RPMI7951 (cell line): ENCODE measurements at places on chromosomes 7 and 10.

DNA sequence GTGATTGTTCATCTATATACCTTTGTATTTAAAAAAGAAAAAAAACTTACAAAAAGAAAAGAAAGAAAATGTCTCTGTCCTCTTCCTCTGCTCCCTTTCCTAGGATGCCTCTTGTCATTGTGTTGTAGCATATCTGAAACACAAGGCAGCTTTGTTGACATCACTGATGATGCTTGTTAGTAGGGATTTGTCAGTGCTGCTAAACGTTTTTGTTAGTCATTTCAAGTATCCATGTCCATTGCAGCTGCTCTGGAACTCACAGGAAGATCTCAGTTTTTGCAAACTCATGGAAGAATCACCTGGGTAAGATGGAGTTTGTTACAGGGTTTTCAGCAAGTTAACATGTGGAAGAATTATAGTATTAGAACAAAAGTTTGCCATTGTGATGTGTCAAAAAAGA is 123.6 kb downstream of the CCSER2 start:
- peak; percentile 5 for DNase-seq

DNA sequence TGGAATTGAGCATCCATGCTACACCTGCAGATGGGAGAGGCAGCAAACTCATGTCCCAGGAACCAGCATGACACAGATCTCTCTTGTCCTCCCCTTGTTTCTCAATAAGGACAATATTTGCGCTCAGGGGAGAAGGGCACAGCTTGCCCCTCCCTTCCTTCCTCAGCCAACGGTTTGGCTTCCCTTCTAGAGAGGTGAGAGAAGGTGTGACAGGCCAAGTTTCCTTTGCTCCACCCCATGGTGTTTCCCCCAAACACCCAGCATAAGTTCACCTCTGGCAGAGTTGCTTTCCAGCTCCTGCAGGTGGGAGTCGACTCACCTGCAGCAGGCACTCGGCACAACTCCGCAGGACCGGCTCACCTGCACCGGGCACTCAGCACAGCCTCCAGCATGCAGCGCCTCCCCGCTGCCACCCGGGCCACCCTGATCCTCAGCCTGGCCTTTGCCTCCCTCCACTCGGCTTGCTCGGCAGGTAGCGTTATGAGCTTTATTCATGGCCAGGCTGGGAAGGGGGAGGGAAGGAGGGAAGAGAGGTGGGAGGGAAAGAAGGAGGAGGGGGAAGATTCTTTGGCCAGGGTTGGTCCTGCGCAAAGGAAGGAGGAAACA is at the start of the genes ATP6V0A4 and TMEM213:
Gene ATP6V0A4 (minus strand): TSS at position 482 of the 606 bp plus-strand sequence. CDS start 26,949 bp downstream, outside the sequence.
Gene TMEM213 (plus strand): TSS at position 280 of the 606 bp plus-strand sequence. CDS start 111 bp downstream, at position 391.
- DNase-seq, result no peak

- no peak for DNase-seq
Observed at GRCh38 chr10:102420181-102420713, 389 bp upstream of the FBXL15 start.

- peak; percentile 79 for DNase-seq
Observed at GRCh38 chr7:26664735-26665416, 199.5 kb downstream of the SKAP2 start.

- DNase-seq, result no peak
Observed at GRCh38 chr7:20998309-20998708, 211.6 kb upstream of the SP8 start.

GRCh38 chr10:100333661-100334440 is 3.8 kb upstream of the PKD2L1 start:
- no peak for DNase-seq

DNA sequence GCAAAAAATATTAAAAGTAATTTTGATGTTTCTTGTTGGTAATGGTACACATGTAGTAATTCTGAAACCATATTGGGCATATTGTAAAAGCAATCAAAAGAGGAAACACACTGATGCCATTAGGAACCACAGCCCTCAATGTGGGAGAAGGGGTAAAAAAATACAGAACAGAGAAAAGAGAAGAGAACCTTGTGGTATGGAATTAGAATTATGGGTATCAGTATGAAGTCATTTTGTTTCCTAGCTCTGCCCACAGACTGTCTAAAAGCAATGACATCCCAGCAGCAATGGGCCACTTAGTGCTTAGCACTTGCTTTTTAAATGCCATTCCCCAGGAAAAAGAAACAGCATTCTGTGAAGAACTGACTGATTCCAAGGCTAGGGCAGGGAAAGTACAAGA is 61.5 kb downstream of the CPVL start:
- DNase-seq, result no peak

GRCh38 chr10:124240839-124241291 is 147.5 kb upstream of the CHST15 start:
- DNase-seq, result no peak

DNA sequence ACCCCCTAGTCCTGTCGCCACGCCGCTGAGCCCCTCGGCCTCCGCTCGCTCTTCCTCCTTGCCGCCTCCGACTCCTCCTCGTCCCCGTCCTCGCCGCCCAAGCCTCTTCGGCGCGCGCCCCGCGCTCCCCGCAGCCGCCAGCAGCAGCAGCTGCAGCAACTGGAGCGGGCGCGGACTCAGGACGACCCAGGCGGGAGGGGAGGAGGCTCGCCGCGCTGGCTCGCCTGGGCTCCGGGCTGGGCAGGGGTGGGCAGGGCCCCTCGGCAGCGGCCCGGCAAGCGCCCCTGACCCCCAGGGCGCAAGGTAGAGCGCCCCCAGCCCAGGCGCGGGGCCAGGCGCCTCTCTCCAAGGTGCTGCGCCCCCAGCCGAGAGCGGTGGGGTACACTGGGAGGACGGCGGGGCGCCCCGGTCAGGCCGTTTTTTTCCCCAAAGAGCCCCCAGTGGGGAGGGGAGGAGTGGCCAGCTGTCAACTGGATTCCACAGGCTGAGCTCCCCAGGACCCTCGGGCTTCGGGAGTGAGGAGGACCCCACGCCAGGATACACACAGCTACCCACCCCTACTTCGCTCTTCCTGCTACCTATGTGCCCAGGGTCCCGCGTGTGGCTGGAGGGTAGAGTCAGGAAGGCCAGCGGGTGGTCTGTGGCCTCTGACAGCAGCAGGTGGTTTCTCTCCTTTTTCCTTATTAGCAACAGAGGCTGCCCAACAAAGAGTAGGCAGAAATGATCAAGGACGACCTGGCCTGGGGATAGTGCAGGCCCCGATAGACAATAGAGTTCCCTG is 903 bp upstream of the KCNMA1 start:
- DNase-seq, result peak; percentile 50

GRCh38 chr10:31927565-31927883 is 1.1 kb downstream of the ARHGAP12 start:
- no peak for DNase-seq

DNA sequence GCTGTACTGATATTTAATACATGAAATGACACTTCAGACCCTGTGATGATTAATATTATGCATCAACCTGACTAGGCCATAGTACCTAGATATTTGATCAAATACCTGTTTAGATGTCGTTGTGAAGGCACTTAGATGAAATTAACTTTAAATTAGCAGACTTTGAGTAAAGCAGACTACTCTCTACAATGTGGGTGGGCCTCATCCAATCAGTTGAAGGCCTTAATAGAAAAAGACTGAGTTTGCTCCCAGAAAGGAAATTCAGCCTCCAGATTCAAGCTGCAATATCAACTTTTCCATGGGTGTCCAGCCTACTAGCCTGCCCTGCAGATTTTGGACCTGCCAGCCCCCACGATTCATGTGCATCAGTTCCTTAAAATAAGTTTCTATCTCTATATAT is 68.6 kb upstream of the TMEM168 start:
- DNase-seq, result no peak

- no peak for DNase-seq
Observed at GRCh38 chr7:55569269-55569663, 3.0 kb downstream of the VOPP1 start.

GRCh38 chr7:47678641-47679380 is 96.9 kb upstream of the TNS3 start:
- DNase-seq, result no peak
